ENCODE measurements at places on chromosomes 2 and 18.

DNA sequence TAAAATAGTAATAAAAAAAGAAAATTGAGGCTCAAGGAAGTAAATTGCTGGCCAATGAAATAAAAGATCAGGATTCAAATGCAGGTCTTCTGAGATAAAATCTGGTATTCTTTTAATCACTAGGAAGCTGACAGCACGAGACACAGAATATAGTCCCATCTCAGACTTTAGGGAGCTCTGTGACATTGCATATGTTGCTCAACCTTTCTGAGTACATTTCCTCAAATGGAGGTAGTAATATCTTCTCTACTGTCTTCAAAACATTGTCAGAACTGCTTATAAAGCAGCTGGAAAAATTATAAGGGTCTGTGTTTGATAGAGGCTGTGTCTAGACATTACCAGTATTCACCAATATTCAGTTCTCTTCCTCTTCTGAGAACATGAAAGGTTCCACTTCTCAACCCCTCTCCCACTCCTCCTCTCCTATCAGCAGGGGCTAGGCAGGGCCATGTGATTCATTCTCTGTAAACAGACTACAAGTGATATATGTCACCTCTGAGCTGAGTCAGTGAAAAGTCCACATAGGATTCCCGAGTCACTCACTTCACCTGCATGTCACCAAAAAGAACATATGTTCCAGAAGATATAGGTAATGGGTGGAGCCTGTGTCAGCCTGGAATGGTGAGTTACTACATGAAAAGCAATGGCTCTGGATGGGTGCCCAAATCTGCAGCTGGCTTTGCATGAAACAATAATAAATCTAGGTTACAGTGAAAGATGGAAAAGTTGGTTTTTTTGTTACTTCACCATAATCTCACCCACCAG is 7.1 kb downstream of the KCNE4 start:
- peak; percentile 21 for DNase-seq

- DNase-seq, result no peak
These were observed 41.4 kb downstream of the DDX18 start for GRCh38 chr2:117855886-117856285.

DNA sequence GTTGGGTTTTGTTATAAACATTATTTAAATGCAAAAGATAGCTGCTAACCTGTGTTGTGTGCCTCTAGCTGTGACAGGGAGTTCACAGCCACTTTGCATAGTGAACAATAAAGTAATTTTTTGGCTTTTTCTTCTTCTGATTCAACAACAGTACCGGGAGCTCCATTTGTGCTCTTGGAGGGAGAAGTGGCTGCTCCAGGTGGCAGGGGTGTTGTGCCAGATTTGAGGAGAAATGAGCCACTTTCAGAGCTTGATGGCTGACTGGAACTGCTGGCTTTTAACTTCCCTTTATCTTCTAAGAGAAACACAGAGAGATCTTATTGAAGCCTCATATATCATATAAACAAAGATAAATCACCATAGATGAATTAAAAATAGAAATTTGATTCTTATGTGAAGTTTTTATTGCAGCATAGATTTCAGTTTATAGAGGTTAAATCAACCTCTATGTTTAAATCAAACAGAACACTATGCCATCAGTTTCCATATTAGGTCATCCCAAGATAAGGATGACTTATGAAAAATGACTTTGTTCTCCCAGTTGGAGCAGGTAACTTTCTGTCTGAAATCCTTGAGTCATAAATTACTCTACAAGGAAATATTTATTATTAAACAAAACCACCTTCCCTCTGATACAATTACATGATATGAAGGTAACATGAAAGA is 182.0 kb upstream of the SESTD1 start:
- DNase-seq, result no peak

DNA sequence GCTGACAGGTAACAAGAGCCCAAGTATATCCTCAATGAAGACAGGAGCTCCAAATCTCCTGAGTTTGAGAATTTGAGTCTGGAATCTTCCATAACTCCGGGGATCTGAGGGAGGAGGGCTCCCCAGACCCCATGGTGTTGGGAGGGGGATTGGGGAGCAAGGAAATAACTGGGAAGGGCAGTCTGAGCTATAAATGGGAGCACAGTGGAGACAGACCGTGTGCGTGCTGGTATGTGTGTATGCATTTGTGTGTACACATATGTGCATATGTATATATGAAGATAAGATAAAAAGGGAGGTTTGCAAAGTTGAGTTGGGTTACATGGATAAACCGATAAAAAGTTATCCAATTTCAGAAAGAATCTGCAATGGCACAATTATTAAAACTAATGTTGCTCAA is 2.3 kb downstream of the APCDD1 start:
- DNase-seq, result no peak

Data from fibroblast of villous mesenchyme (primary cell).